ENCODE measurements at places on chromosomes 1 and 21.

- DNase-seq = no peak
Measured at GRCh38 chr1:8059161-8059622, 33.1 kb upstream of the ERRFI1 start.

- no peak for DNase-seq
Measured at GRCh38 chr1:115198938-115199337, 109.6 kb upstream of the TSPAN2 start.

DNA sequence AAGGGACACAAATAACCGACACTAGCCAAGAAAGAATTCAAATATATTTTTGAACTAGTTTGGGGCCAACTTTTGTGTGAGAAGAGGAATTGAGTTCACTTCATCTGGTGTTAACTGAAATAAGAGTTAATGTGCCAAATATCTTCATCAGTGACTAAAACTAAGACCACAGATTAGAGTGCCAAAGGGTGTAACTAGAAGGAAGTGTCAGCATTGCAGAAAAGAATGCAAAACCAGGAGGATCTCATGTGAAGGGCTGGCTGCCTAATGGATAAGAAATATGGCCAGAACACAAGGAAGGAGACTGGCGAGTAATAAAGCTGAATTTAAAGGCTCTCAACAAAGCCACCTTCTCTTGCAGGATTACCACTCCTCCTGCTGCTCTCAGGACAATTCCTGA is 61.8 kb upstream of the LRRC8D start:
- DNase-seq = no peak

DNA sequence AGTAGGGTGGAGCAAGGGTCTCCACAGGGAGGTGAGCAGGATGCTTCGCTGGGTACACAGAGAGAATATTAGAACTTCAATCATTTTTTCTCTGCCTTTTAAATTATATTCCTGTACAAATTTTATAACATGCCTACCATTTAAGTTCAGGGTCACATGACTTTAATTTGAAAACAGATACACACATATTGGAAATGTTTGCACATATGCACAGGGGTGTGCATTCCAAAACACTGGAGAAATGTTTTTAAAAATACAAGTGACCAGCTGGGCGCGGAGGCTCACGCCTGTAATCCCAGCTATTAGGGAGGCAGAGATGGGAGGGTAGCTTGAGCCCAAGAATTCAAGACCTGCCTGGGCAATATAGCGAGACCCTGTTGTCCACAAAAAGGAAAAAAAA is 39.7 kb downstream of the NIPAL3 start:
- DNase-seq = no peak

DNA sequence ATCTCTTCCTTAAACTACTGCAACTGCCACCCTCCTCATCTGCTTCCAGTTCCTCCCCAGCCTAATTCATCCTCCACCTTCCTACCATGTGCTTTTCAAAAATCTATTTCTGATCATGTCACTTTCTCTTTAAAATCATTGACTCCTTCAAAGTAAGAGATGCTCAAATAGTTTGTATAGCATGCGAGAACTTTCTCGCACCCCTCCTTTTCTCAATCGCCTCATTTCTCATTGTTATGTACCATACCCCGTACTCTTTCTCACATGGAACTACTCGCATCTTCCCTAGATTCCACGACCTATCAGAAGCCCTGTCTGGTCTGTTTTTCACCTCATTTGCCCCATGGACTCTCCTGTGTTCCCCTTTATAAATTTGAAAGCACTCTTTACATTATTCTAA is 238.2 kb downstream of the NRIP1 start:
- no peak for DNase-seq

- no peak for DNase-seq
Measured at GRCh38 chr1:151638074-151638775, 26.4 kb downstream of the SNX27 start.

DNA sequence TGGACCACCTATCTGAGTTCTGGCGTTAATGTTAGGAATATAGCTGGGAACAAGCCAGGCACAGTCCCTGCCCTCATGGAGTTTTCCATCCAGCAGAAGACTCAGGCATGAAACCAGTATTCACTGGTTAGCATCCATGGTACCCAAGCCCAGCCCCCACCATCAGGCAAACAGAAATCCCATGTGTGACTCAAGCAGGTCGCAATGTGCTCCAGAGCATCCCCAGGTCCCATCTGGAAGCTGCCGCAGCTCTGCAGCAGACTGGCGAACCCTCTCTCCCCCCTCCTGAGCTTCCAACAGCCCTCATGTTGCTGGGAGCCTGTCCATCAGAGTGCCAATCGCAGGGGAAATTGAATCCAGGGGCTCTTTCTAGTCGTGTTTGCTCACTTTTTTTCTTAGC is 174.2 kb downstream of the RRAGC start:
- DNase-seq = no peak

DNA sequence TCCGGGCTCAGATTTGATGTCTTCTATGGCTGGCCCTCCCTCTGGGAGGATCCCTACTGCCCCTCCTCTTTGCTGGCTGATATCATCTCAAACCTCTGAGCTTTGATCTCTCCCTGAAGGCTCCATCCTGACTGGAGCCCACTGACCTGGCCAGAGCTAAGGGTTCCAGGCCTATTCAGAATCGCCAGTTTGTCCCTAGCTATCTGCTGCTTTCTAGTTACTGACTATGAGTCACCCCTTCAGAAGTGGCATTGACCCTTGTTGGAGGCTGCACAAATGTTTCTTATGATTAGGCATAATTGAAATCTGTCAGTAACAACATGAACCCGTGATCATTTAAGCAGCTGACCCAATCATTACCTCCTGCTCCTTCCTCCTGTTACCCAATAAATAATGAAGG is 87.1 kb downstream of the ABCA4 start:
- no peak for DNase-seq

- no peak for DNase-seq
Measured at GRCh38 chr1:67052741-67053534, 1.0 kb downstream of the SLC35D1 start.

DNA sequence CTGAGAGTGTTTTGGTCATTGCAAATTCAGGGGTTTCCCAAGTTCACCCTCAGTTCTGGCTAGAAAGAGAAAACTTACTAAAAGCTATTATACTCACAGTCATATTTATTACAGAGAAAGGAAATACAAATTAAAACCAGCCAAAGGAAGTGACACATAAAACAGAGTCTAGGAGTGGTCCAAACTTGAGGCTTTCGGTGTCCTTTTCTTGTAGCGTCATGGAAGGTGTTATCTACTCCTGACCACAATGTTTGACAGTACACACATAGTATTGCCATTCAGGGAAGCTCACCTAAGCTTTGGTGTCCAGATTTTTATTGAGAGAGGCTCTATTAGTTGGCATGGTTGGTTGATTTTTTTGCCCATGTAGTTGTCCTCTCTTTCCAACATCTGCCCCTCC is 59.0 kb downstream of the SLC35A3 start:
- DNase-seq = no peak

- DNase-seq = peak; percentile 70
Measured at GRCh38 chr21:31530897-31531705, 128.4 kb upstream of the SOD1 start.

GRCh38 chr1:229227298-229227919 is 43.5 kb upstream of the RAB4A start:
- DNase-seq = peak; percentile 69

- DNase-seq = no peak
Measured at GRCh38 chr1:23100074-23100748, 68.4 kb downstream of the LUZP1 start.

DNA sequence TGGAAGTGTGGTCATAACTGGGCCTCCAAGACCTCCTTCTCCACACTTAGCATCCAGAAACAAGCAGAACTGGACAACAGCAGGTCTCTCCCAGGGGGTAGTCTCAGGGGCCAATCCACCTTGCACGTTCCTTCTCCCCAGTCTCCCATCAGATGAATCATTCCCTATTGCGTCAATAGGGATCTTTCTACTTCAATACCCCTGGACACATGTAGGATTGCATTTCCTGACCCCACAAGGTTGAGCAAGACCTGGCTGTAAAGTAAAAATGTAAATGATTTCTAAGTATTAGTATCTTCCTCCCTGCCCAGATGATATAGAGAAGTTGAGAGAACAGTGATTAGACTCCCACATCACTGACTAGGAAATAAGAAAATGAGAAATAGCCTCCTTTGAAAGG is 224.5 kb upstream of the CSF3R start:
- DNase-seq = no peak
